ENCODE measurements at places on chromosomes 16 and 17. TPM values are rescaled to one million over a fixed set of nuclear protein-coding genes. Genes with fewer than 3 reads are reported as not detected.

CHD9NB gene
- polyA plus RNA-seq, result 8.2 TPM

TP53TG3F gene
- not detected for polyA plus RNA-seq

DNAI2 gene
- polyA plus RNA-seq, result 4.4 TPM

MSI2 gene
- polyA plus RNA-seq, result 49.5 TPM

CCDC47 gene
- polyA plus RNA-seq, result 90.8 TPM

HOXB3 gene
- polyA plus RNA-seq, result 103 TPM

JMJD6 gene
- polyA plus RNA-seq, result 25.9 TPM

GNAO1 gene
- polyA plus RNA-seq, result 20.5 TPM

TIGD7 gene
- polyA plus RNA-seq, result 14.8 TPM

CD300LB gene
- 0.34 TPM for polyA plus RNA-seq

KSR1 gene
- polyA plus RNA-seq, result 64.9 TPM

DNAAF8 gene
- polyA plus RNA-seq, result 1.5 TPM
